ENCODE measurements at places on chromosomes 4 and X.

DNA sequence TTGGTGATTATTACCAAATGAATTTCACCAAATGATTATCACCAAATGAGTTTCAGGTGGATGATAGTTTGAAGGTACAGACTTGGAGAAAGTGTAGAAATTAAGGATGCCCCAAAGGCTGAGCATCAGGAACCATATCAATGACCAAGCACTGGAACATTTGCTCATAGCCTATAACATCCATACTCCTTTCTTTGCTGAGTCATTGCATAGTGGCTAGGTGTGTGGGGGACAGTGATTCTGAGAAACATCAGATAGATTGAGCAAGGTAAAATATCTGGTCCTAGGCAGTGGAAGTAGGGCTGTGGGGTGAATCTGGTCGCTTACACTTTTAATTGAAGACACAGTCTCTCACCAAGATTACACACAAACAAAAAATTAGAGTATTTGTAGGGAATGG, 1362.5 kb upstream of the PABPC4L start:
- no peak for DNase-seq

DNA sequence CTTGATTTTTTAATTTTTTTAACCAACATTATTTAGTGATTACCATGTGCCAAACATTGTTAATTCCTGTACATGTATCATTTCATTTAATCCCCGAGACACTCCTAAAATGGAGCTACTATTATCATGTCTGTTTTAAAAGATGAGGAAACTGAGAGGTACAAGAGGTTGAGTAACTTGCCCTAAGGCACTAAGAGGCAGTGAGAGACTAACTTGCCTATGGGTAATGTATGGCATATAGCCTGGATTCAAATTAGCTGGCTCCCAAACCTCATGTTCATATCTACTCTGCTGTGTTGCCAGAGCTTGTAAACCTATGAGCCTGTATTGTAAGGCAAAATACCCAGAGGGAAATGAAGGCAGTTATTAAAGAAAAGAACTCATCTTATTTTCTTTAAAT, 443.6 kb downstream of the IL15 start:
- DNase-seq, result no peak

- no peak for DNase-seq
These were observed 19.1 kb downstream of the SH3BP2 start for GRCh38 chr4:2811830-2812611.

DNA sequence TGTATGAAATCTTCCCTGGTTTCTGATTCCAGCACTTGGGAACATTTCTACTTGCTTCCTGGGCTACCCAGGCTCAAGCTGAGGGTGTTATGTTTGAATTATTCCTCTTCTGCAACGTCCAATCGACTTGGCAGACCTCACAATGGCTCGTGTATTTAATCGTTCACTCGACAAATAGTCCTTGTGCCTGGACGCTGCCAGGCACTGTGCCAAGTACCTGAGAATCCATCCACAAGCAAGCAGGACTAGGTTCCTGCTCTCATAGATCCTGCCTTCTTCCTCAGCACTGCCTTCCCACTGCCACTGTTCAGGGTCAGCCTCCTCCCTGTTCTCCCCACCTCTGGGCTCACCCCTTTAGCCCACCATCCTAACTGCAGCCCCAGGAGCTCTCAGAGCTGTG, 113.3 kb downstream of the EFNB1 start:
- no peak for DNase-seq

DNA sequence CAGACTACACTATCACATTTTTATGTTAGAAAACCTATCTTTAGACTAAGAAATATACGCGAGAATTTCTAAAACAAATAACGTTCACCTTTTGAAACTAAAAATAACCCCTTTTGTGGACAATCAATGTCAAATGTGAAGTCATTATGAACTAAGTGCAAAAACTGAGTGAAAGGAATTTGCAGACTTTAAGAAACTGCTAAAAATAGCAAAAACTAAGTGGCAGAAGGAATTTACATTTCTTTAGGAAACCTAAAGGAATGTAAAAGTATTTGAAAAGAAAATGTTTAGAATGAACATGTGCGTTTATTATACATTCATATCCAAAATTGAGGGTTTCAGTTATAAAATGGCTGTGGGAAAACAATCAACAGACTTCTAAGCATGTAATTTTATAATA, 58.3 kb downstream of the VEGFC start:
- no peak for DNase-seq

DNA sequence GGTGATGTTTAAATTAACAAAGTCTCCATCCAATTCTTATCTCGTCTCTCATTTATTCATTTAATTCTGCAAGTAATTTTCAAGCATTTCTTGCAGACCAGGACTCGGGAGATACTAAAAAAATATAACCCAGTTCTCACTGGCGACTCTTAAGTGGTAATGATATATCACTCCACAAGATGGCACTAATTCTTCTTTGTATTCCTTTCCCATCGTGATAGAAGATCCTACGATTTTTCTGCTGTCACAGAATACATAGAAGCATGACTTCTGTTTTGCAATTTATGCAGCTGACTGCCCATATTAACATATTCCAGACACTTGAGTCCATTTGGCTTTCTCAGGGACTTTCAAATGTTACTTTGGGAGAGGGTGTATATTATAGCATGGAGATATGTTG, 64.0 kb upstream of the FGF13 start:
- no peak for DNase-seq

DNA sequence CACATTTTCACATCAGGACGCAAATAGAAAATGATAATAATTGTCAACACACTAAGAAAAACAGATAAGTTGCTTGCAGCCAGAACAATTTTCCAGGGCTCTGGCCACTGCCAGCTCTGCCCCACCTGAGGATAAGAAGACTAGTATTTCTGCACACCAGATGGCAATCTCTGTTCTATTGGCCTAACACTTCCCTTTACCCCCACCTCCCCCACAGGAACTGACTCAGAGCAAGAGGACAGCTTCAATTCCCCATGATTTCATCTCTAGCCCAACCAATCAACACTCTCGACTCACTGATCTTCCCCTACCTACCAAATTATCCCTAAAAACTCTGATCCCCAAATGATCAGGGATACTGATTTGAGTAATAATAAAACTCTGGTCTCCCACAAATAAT, 164.0 kb downstream of the SMARCA1 start:
- no peak for DNase-seq

DNA sequence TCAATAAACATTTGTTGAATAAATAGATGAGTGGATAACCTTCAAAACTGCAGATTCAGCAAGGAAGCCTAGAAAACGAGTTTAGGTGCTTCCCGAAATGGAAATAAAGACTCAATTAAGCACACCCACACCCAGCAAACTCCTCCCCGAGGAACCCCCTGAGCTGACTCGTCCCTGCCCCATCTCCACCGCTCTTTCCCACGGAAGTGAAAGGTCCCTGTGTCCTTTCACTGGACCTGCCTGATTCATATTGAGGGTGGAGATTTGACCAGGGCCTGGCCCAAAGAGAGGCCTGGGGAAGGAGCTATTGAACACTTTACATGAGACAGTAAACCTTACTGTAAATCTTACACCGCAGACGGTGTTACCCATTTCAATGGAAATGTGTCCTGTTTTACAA, 129.1 kb downstream of the CPZ start:
- DNase-seq, result no peak

DNA sequence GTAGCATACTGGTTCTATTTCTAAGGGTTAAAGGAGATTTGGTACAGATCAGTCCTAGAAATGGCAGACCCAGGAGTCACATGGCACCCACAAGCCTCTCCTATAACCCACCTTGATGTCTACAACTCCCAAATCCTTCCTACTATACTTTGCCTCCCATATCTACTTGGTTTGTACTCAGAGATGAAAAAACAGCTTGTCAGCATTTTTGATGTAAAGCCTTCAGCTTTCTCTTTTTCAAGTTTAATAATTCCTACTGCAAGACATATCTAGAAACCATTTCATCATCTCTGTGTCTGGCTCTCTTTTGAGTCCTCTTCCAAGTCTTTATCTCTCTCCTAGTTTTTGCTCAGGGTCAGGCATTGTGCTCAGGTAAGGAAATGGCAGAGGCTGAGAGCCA, 82.9 kb downstream of the NYX start:
- no peak for DNase-seq

- DNase-seq, result no peak
These were observed 573.8 kb upstream of the NDST4 start for GRCh38 chr4:115687052-115687755.

- DNase-seq, result no peak
These were observed 45.1 kb downstream of the SCML2 start for GRCh38 chrX:18309401-18309800.

- no peak for DNase-seq
These were observed 181.6 kb upstream of the LEF1 start for GRCh38 chr4:108350332-108350731.

DNA sequence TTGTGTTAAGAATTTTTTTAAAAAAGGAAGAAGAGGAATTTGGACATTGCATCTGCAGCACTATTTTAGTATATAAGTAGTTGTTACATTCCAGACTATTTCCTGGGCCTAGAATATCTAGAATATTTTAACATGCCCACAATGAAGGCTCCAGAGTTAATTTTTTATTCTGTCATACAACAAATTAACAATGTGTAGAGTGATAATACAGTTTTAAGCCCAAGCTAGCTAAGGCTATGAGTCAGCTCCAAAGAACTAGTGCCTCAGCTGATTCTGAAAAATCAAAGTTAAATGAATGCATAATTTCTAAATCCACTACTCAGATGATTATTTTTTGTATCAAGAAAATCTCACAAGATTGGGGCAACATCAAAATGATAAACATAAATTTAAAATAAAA, 231.4 kb downstream of the PRDM5 start:
- no peak for DNase-seq

GRCh38 chrX:82163701-82164100, 961.8 kb downstream of the SH3BGRL start:
- DNase-seq, result no peak

GRCh38 chr4:33494150-33494549, 2750.2 kb downstream of the ARAP2 start:
- DNase-seq, result no peak

DNA sequence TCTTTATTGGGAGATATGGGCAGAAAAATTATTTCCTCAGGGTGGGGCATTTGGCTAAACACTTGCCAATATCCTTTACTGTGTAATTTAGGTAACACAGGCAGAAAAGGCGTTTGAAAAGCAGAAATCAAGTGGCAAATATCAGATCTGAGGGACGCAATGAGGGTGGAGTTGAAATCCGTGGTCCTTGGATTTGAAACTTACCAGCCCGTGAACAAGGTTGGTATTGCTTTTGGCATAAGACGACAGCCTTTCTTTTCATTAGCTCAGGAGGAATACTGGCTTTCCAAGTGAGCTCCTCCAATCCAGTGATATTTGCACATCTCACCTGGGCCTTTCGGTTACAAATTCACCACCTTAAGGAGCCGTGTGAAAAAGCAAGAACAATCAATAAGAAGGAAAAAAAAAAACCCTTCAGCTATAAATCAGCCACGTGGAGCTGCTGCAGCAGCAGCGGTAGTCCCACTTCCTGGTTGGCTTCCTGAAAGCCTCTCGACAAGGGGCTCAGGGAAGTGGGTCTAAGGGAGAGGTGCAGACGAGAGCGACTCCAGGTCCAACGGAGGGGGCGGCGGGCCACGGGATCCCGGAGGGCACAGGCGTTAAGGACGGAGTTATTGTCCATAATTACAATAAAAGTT, 734 bp upstream of the GALNT7 start:
- peak; percentile 50 for DNase-seq

DNA sequence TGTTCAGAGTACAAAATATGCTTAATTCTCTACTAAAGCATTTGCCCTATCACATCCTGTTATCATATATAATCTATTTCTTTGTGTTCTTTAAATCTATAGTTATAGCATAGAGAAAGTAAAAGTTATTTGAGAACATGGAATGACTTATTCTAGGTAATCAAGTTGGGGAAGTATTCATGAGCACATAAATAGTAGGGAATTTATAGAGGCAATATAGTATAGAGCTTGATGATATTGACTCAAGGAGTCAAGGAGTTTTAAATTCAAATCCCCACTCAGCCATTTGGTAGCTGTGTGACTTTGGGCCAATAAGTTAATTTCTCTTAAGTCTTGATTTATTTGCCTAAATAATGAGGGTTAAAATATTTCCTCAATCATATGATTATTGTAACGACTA, 37.5 kb downstream of the PPP1R2C start:
- DNase-seq, result no peak

DNA sequence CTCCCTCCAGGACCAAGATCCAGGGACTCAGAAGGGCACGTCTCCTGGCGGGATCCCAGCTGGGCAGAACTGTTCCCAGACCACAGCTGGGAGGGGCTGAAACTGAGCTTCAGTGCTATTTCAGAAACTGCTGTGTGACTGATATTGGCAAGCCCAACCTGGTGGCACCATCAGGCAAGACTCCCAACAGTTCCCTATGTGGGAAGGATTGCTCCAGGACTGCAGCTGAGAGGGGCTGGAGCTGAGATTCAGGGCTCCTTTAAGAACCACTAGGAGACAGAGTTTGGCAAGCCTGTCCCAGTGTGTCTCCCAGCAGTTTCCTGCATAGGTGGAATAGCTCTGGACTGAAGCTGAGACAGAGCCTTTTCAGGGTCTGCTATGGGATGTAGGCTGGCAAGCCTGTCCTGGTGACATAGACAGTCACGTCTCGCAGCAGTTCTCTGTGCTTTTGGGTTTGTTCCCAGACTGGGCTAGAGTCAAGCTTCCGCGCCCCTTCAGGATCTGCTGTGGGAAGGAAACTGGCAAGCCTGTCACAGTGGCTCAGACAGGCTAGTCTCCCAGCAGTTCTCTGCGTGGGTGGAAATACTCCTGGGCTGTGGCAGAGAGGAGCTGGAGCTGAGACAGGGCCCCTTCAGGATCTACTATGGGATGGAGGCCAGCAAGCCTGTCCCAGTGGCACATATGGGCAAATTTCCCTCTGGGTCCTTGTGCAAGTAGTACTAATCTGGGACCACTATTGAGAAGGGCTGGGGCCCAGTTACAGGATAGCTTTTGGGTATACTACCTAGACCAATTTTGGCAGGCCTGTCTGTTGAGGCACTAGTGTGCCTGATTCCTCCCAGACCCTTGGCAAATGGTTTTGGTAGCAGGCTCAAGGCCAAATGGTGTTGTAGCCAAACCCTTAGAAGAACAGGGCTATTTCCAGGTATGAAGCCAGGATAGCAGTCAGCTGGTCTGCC, 20.2 kb upstream of the MED14 start:
- DNase-seq, result no peak

- DNase-seq, result no peak
These were observed 41.7 kb downstream of the MAGEC1 start for GRCh38 chrX:141945426-141945825.

- no peak for DNase-seq
These were observed at the start of gene DDX53 for GRCh38 chrX:22999696-23000223. TSS of gene DDX53 (plus strand) at chrX:22999960. CDS start at chrX:23000058, 98 bp downstream.

Measured in left kidney (tissue), 8 donors.